ENCODE measurements at places on chromosomes 5 and 9.

GRCh38 chr9:107020040-107020530 is 157.1 kb downstream of the ZNF462 start:
- no peak for DNase-seq

GRCh38 chr5:38420691-38421390 is 135.6 kb downstream of the LIFR start:
- DNase-seq: no peak

- no peak for DNase-seq
Measured at GRCh38 chr5:30324083-30324482, 869.4 kb upstream of the CDH6 start.

DNA sequence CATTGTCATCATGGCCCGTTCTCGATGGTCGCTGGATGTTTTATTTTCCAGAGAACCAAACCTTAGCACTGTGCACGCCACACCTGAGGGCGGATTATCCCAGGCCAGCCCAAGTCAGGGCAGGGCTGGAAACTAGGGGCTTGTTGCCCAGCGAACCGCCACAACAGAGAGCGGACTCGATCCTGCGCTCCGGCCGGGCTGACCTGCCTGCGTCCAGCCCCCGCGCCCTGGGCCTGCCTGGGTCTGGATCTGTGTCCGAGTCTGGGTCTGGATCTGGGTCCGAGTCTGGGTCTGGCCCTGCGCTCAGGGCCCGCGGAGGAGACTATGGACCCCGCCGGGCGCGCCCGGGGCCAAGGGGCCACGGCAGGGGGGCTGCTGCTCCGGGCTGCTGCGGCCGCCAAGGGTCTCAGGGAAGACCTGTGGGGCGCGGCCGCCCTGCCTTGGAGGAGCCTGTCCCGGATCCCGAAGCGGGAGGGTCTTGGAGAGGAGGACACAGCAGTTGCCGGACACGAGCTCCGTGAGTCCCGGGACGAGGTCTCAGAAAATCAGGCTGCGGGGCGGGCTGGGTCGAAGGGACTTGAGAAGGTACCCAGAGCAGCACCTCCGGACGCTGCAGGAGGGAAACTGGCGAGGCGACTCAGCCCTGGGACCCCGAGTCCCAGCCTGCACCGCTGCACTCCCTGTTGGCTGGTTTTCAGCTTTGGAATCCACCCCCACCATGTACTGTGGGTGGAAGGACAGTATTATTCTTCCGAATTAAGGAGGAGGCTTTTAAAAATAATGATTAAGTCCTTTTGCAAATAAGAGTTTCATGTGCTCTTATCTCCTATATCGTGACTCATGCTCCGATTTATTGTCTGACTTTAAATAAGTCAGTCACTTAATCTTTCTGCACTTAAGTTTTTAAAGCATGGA is at the start of gene ANKDD1B:
TSS of gene ANKDD1B (plus strand) at position 143 of the 915 bp plus-strand sequence. CDS start at position 325, 182 bp downstream.
- no peak for DNase-seq

GRCh38 chr9:5292141-5292540 is 12.4 kb downstream of the RLN2 start:
- DNase-seq: no peak

DNA sequence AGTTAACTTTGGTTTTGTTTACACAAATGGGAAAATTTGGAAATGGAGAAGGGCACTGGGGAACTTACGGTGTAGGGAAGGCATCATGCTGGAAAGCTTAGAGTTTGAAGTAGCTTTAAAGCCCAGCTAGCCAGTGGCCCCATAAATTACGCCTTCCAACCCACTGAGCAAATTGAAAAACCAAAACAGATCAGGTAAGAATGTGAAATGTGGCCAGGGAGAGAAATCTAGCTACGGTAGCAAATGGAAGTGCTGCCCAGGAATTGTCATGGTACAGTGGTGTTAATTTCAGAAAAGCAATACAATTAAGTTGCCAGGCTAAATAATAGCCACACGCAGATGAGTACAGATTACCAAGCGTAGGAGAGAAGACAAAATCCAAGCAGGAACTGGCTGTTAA is 654.8 kb downstream of the PRELID2 start:
- DNase-seq: no peak

- no peak for DNase-seq
Measured at GRCh38 chr5:151123897-151124751, 33.5 kb downstream of the ANXA6 start.

DNA sequence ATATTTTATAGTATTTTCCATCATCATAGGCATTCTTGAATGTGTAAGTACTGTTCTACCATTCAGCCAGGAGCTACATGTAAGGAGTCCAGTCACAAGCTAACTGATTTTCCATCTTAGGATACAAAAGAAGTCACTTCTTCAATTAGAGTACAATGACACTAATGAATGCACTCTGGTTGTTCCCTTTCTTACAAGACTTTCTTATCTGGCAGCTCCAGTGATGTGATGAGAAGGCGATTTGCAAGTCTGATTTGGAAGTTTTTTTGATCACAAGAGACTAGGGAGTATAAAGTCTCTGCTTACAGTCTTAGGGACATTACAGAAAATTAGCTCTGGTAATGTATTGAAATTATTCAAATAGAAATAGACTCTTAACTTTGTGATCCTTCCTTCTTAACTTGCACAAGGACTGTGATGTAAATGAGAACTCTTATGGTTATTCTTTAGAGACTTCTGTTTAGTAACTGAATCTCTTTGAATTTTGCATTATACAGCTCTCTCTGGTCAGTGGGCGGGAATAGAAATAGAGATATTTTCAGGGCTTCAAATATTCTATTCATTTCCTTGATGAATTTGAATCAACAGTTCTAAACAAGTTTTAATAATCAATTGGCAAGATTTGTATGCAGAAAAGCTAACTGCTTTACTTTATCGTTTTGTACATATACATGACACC is 130.4 kb upstream of the CDH6 start:
- DNase-seq: no peak

GRCh38 chr5:120655828-120656435 is 191.8 kb downstream of the PRR16 start:
- no peak for DNase-seq

- DNase-seq: no peak
Measured at GRCh38 chr5:22050931-22051330, 802.2 kb downstream of the CDH12 start.

DNA sequence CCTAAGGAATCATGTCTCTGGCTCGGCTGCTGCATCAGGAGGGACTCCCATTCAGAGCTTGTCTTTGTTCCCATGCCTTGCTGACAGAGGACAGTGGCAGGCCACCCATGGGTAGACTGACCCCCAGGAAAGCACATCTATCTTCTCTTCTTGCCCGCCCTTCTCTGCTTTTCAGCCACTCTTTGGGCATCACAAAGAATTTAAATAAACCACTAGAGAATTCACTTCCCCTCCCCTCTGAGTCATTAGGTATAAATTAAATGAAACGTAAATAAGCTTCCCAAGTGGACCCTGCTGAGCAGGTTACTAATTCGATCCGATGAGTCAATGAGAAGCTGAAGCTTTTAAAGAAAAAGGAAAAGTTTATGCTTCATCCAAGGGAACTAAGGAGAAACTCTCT is 97.0 kb downstream of the DRD1 start:
- DNase-seq: no peak

GRCh38 chr5:133225671-133226152 is 173.9 kb downstream of the HSPA4 start:
- no peak for DNase-seq

- DNase-seq: no peak
Measured at GRCh38 chr5:126046846-126047571, 376.2 kb upstream of the GRAMD2B start.

GRCh38 chr9:132572921-132573320 is 9.5 kb upstream of the BARHL1 start:
- no peak for DNase-seq

DNA sequence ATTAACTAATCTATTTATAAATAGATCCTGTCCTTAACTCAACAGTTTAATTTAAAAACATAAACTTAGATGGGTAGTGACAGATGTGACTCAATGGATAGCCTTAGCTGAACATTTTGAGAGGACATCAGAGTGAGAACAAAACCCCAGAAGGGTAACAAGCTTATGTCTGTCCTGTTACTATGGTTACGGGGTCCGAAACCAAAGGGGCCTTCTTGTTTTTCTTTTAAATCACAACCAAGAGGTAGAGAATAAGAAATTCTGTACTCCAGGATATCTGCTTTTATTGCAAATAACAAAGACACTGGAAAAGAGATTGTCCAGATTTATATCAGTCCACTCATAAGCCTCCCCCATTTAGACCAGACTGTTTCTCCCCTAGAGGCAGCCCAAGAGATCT is 612.1 kb downstream of the MTRR start:
- no peak for DNase-seq

- DNase-seq: no peak
Measured at GRCh38 chr9:2234371-2234893, 219.3 kb downstream of the SMARCA2 start.

GRCh38 chr5:133032852-133033742 is 6.7 kb upstream of the ZCCHC10 start:
- DNase-seq: no peak

DNA sequence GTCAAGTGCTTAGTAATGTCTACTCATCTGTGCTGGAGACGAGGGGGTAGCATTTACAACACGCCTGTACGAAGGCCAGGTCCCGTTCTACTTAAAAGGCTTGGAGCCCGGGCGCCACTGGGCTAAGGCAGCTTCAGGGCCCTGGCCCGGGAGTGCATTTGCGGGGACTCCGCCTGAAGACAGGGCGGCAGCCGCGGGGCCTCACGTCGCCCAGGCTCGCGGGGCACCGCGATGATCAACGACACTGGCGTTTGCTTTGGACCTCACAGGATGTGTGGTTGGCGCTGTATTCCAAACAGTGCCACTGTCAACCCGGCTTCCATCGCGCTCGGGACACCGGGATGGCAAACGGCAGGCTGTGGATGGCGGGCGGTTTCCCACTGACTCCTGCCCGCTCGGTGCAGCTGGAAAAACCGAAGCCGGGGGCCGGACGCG is 1.1 kb upstream of the TENT4A start:
- DNase-seq: no peak

- DNase-seq: no peak
Measured at GRCh38 chr9:20619487-20620200, 2.7 kb downstream of the MLLT3 start.

DNA sequence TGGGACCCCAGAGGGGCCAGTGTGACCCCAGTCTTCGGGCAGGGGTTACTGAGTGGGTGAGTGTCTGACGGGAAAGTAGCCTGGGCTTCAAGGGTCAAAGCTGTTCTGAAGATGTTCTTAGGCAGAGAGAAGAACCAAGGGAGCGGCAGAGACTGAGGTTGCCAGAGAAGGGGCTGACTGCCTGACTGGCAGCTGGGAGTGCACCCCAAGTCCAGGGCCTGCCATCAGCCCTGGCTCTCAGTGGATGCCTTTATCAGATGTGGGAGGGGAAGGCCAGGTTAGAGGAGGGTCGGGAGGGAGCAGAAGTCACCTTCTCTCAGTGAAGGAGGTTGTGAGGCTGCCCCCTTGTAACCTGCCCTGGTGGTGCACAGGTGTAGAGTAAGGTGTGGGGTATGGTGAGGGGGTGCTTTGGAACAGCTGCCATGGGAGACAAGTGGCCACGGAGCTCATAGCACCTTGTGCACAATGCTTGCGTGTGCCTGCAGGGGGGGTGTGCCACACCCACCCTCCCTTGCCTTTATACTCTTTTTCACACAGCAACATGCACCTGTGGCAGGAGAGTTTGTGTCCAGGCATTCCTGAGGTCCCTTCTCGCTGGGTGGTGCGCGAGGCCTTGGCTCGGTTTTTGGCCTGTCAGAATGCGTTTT is 18.9 kb downstream of the RALGPS1 start:
- DNase-seq: no peak

- no peak for DNase-seq
Measured at GRCh38 chr5:83444445-83444844, 27.1 kb upstream of the VCAN start.

GRCh38 chr9:122991370-122991830 is 42.1 kb upstream of the GPR21 start:
- no peak for DNase-seq

DNA sequence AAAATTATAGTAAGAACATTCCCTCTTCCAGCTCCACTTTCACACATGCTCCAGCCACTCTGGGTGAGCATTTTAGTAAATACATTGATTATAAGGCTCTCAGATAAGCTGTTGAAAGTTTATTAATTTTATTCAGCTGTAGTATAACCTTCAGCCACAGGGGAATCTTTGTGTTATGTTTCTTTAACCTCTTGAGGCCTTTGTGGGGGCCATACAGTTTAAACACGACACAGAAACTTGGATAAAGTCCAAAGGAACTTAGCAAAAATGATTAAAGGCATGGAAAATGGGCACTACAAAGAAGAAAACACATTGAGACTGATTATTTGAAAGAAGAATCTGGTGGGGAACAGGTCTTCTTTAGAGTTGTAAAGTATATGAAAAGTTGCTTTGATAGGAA is 70.2 kb downstream of the AOPEP start:
- no peak for DNase-seq

- DNase-seq: no peak
Measured at GRCh38 chr5:67732471-67732870, 483.1 kb upstream of the PIK3R1 start.

GRCh38 chr9:125672876-125673275 is 34.1 kb downstream of the MAPKAP1 start:
- no peak for DNase-seq

All from T-cell (primary cell).